ENCODE measurements at places on chromosomes 4 and X. TPM values are rescaled to one million over a fixed set of nuclear protein-coding genes. Genes with fewer than 3 reads are reported as not detected.

OTUD6A gene
- total RNA-seq = not detected

TBC1D19 gene
- total RNA-seq = 11.8 TPM

SLC26A1 gene
- total RNA-seq = 2.8 TPM

SERPINA7 gene
- not detected for total RNA-seq

COL4A6 gene
- 20.8 TPM for total RNA-seq

MMRN1 gene
- total RNA-seq = 4.7 TPM

WDR45 gene
- 53.3 TPM for total RNA-seq

USP17L25 gene
- not detected for total RNA-seq

SOWAHB gene
- 8.4 TPM for total RNA-seq

SPANXC gene
- total RNA-seq = not detected

CFAP99 gene
- 0.43 TPM for total RNA-seq

MAMLD1 gene
- total RNA-seq = 7.0 TPM

COL25A1 gene
- total RNA-seq = 9.2 TPM

MAB21L2 gene
- 0.55 TPM for total RNA-seq

EGFL6 gene
- 0.40 TPM for total RNA-seq

DMRTC1 gene
- total RNA-seq = 0.51 TPM

TBC1D9 gene
- total RNA-seq = 29.1 TPM

CLDN34 gene
- 0.86 TPM for total RNA-seq

IL1RAPL1 gene
- total RNA-seq = 2.6 TPM

TLR3 gene
- total RNA-seq = 8.8 TPM

AKAP14 gene
- 0.92 TPM for total RNA-seq

CCSER1 gene
- 18.1 TPM for total RNA-seq

AREG gene
- 17.1 TPM for total RNA-seq

NHS gene
- 27.8 TPM for total RNA-seq

ZCCHC18 gene
- total RNA-seq = 2.6 TPM

HSD17B13 gene
- 0.12 TPM for total RNA-seq

PGK1 gene
- total RNA-seq = 203 TPM

DACH2 gene
- 4.2 TPM for total RNA-seq

ALPK1 gene
- 6.7 TPM for total RNA-seq

STIM2 gene
- 27.1 TPM for total RNA-seq

PARM1 gene
- total RNA-seq = 17.9 TPM

KCTD8 gene
- total RNA-seq = 0.88 TPM
